Adipose tissue (tissue), 3 donors: ENCODE measurements at places on chromosomes 11 and 22. TPM values are rescaled to one million over a fixed set of nuclear protein-coding genes. Genes with fewer than 3 reads are reported as not detected.

Gene DCHS1
- 3.0 TPM for polyA plus RNA-seq

Gene RIC3
- 2.0 TPM for polyA plus RNA-seq

Gene FAU
- 1,153 TPM for polyA plus RNA-seq

Gene ARHGEF17
- polyA plus RNA-seq: 31.2 TPM

Gene SEC14L6
- 1.3 TPM for polyA plus RNA-seq

Gene NRIP3
- polyA plus RNA-seq: 0.34 TPM

Gene OR10D3
- polyA plus RNA-seq: not detected

Gene MYO18B
- 0.06 TPM for polyA plus RNA-seq

Gene BCO2
- polyA plus RNA-seq: 0.98 TPM

Gene INPP5J
- 1.3 TPM for polyA plus RNA-seq

Gene A4GALT
- 55.2 TPM for polyA plus RNA-seq

Gene MS4A3
- polyA plus RNA-seq: 1.1 TPM
